ENCODE measurements at places on chromosomes 11 and 22. TPM values are rescaled to one million over a fixed set of nuclear protein-coding genes. Genes with fewer than 3 reads are reported as not detected.

The BID gene
- 36.3 TPM for total RNA-seq

The FREY1 gene
- total RNA-seq, result not detected

The SCUBE1 gene
- total RNA-seq, result 6.9 TPM

The ANGPTL5 gene
- not detected for total RNA-seq

The HPX gene
- total RNA-seq, result 0.98 TPM

The PARVG gene
- 29.5 TPM for total RNA-seq

The CDCA5 gene
- 3.7 TPM for total RNA-seq

The PHETA2 gene
- total RNA-seq, result 14.2 TPM

The SEPTIN3 gene
- 1.5 TPM for total RNA-seq

The CCDC88B gene
- 7.9 TPM for total RNA-seq

The DBX1 gene
- total RNA-seq, result not detected

The SMC1B gene
- not detected for total RNA-seq

The GVQW3 gene
- 1.2 TPM for total RNA-seq

The CACNA1I gene
- total RNA-seq, result 1.2 TPM

The KCNJ4 gene
- not detected for total RNA-seq

The ACR gene
- not detected for total RNA-seq

The CCDC188 gene
- total RNA-seq, result not detected

The CFAP68 gene
- total RNA-seq, result 22.6 TPM

The SYT8 gene
- total RNA-seq, result 1.2 TPM

The SLC43A3 gene
- total RNA-seq, result 53.5 TPM

The YAP1 gene
- 232 TPM for total RNA-seq

The FAM227A gene
- 0.25 TPM for total RNA-seq

The ADAMTS15 gene
- 12.0 TPM for total RNA-seq

The KCNJ1 gene
- total RNA-seq, result 1.5 TPM

The BARX2 gene
- total RNA-seq, result 25.3 TPM

The MIF gene
- total RNA-seq, result 638 TPM

The MYO7A gene
- total RNA-seq, result 9.1 TPM

The APOL1 gene
- total RNA-seq, result 28.5 TPM

The OR8G1 gene
- not detected for total RNA-seq

The FUT4 gene
- total RNA-seq, result 6.1 TPM

The ATG2A gene
- 27.0 TPM for total RNA-seq

The MS4A15 gene
- total RNA-seq, result not detected
